ENCODE measurements at places on chromosomes 5 and 9.

DNA sequence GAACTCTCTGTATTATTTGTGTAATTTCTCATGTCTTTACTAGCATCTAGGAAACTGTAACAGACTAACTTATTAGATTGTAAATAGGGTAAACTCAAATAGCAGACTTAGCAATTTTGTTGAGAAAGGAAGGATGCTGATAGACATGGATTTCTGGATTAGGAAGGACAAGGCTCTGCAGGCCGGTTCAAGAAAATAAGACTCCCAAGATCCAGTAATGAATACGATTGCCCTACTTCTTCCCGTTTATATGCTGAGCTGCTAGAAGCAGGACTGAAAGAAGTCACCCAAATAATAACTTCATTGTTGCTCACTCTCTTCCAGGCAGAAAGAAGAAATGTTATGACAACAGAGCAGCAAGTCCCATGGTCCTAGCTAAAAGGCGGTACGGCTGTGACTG lies 22.8 kb upstream of the C9orf40 start:
- no peak for DNase-seq

DNA sequence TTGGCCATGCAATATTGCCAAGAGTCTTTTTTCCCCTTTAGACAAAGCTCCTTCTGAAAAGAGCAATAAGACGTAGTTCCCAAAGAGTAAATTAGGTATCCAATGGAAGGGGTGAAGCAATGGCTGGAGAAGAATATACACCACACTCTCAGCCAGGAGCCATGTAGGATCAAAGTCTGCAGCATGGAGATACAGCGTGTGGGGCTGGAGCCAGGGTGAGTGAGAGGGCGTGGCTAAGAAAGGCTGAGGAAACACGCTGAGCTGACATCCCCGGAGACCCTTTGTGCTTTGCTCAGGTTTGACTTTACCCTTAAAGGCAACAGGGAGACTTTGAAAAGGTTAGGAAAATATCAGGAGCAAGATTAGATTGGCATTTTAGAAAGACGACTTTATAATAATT lies 87.1 kb upstream of the ELL2 start:
- DNase-seq, result no peak

- DNase-seq, result no peak
Measured at GRCh38 chr9:130995086-130996011, 13.6 kb upstream of the LAMC3 start.

GRCh38 chr9:71119746-71120145 lies 1.7 kb downstream of the TRPM3 start:
- no peak for DNase-seq

- no peak for DNase-seq
Measured at GRCh38 chr5:150434464-150434863, 15.1 kb downstream of the RPS14 start.

DNA sequence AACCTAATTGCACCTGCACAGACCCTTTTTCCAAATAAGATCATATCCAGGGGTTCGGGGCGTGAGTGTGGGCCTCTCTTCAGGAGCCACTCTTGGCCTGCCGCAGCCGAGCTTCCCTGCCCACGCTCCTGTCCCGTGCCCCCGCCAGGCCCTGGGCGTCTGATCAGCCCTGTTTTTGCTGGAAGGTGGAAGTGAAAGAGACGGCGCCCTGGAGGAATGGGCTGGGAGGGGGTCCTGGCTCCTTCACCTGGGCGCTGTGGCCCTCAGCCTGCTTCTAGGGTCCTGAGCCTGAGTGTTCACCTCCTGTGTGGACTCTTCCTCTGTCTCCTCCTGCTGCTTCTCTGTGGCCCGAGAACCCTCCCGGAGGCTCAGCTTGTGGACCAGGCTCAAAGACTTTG lies 11.2 kb upstream of the COL5A1 start:
- no peak for DNase-seq

- no peak for DNase-seq
Measured at GRCh38 chr9:109776391-109776790, 3.6 kb upstream of the PALM2AKAP2 start.

DNA sequence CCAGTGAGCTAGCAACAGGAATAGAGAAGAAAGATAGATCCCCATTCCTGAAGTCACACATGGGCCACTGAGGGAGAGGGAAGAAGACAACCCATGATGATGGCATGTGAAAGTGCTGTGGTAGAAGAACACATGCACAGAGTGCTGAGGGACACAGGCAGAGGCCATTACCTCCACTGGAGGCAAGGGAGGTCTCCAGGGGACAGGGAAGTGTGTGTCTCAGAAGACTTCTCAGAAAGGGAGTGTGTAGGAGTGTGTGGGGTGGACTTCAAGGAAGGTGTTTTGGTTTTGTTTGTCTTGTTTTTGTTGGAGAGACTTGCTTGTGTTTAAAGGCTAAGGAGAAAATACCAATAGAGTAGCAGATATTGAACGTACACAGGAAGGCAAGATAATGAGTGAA lies 77.0 kb upstream of the SMARCA2 start:
- no peak for DNase-seq

- DNase-seq, result no peak
Measured at GRCh38 chr9:80976403-80976802, 712.9 kb downstream of the TLE1 start.

- no peak for DNase-seq
Measured at GRCh38 chr5:115423541-115423940, 121.0 kb downstream of the FEM1C start.

DNA sequence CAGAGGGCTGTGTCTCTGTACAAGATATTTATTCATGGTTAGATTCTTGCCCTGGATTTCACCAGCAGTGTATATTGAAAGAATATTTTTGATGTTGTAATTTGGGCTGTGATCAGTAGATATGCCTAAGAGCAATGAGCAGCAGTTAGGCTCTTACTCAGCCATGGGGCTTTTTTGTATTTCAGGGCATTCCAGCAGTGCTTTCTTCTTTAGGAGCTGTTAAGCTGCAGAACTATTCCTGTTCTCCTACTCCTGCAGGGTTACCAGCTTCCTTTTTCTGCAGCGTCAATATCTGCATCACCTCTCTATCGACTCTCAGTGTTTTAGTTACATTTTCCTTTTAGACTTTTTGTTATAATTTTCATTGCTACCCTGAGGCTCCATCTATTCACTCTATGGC lies 206.2 kb downstream of the SLCO4C1 start:
- DNase-seq, result no peak

- no peak for DNase-seq
Measured at GRCh38 chr5:55392669-55393068, 84.9 kb downstream of the MTREX start.

DNA sequence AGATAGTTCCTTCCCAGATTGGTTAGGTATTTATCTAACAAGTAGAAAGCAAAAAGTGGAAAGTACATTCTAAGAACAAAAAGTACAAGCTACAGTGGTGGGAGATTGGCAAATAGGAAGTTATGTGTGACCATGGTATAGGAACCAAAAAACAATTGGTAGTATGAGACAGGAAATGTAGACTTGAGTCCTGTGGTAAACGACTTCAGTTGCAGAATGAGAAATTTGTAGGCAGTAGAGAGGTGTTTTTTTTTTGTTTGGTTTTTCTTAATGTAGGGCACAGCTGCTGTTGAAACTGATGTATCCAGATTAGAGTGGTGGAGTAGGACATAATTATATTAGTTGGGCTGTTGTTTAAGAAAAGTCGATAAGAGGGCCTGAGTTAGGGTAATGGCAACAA lies 72.0 kb downstream of the CCNH start:
- DNase-seq, result no peak

DNA sequence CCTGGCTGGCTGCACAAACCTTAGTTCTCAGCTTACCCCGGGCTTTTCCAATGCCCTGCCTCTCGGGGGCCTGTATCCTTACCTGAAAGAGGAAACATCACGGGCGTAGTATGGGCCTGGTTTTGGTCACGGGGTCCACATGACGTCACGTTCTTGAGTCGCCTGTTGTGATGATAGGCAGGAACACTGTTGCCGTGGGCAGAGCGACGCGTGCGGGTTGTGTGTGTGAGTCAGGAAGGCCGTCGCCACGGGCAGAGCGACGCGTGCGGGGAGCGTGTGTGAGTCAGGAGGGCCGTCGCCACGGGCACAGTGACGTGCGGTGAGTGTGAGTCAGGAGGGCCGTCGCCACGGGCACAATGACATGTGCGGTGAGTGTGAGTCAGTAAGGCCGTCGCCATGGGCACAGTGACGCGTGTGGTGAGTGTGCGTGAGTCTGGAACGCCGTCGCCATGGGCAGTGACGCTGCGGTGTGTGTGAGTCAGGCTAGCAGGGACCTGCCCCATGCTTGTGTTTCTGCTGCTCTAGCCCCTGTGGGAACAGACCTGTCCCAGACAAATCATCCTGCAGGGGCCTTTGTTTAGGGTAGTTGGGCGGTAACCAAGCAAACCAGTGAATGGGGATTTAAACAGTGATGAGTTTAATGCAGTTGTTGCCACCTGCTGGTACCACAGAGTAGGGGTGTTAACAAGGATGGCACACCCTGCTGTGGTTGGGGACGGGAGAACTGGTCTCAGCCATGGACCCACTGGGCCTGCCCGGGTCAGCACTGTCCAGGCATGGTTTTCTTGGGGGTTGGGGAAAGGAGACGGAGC lies 19.8 kb downstream of the TRIP13 start:
- DNase-seq, result no peak

DNA sequence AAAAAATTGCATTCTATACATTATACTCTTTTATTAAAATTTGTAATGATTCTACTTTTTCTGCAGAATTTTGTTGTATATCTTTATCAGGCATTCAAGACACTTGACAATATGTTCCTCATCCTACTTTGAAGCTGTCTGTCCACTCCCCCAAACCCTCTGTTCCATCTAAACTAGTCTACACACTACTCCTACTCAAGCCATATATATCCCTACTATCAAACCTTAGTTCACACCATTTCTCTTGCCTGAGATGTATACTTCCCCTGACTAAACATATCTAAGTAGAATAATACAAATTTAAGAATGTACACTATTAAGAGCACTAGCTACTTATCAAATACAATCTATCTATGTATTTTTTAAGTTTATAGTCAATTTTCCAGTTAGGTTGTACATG lies 107.1 kb upstream of the FTMT start:
- DNase-seq, result no peak

DNA sequence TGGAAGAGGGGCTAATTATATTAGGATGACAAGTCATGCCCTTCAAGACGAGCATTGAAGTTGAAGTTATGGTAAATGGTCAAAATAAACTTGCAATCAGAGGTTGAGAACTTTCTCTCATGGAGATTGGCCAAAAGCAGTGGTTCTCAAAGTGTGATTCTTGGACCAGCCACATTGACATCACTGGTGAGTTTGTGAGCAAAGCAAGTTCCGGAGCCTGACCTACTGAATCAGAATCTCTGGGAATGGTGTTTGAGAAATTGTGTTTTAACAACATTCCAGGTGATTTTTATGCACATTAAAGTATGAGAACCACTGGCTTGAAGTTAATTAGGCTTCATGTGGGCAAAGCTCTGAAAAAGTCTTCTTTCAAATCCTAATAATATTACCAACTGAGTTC lies 403.5 kb downstream of the ZSWIM6 start:
- DNase-seq, result no peak

DNA sequence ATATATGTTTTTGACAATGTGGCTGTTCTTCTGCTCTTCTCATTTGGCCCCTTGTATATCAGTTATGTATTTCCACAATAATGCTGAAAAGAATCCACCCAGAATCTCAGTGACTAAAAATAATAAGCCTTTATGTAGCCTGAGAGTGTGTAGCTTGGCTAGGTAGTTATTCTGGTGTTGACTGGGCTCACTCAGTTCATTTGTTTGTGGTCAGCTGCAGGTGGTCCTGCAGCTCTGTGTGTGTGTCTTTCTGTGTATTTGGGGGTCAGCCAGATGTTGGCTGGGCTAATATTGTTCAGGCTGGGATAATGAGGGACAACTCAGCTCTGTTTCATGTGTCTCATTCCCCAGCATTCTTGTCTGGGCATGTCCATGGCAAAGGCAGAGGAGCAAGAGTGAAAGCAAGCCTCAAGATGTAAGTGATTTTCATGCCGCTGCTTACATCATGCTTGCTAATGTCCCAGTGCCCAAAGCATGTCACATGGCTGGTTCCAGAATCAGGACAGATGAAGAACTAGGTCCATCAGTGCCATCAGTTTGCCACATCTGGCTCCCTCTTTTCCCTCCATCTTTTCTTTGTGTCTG lies 162.8 kb downstream of the KCTD16 start:
- DNase-seq, result no peak

DNA sequence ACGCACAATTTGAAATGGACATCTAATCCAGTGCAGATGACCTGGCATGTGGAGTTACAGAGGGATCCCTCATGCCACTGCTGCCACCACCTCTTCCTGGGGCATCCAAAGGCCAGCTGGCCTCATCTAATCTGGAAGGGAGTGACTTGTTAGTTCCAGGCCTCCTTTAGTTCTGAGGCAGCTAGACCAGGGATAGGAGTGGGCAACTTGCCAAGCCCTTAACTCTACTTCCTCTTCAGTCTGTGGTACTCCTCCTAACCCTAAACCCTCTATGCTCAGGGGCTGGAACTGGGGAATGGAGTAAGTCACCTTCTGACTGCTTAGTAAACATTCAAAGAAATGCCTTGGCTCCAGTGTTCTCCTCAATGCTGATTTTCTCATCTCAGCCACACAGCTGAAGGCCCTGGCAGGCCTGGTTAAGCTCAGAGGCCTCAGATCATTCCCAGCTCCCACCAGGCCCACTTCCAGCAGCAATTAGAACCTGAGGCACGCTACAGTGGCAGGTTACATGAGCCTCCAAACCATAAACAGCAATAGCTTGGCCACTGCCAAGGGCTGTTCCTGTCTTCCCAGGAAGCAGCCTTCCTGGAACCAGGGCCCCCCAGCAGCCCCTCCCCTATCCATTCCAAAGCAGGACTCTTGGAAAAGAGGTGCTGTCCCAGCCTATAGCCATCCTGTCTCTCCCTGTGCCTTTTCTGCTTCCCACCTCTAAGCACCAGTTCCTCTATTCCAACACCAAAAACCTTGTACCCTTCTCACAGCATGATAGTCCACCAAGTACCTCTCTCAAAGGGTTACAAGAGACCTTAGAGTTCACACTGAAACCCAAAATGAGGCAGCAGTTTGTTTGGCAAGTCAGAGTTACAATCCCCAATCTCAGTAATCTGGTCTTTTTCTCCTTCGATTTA lies 2.0 kb downstream of the EIF4EBP3 start:
- DNase-seq, result no peak

- DNase-seq, result no peak
Measured at GRCh38 chr9:88672874-88673689, 138.1 kb downstream of the NXNL2 start.

DNA sequence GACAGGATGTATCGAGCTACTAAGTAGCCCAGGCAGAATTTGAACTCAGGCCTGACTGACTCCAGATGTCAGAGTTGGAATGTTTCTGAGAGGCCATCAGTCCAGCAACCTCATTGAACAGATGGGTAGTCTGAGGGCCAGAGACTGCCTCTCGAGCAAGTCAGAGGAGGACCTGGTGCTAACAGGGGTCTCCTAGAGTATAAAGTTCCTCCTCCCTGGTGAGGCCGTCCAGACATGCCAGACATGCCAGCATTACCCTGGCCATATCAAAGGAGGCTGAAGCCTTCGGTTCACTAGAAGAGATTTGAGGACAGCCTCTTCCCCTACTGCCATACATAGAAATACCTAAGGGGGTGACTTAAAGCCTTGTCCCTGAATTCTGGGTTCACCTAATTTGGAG lies 81.2 kb downstream of the ZNF618 start:
- no peak for DNase-seq

GRCh38 chr5:67643536-67643935 lies 446.9 kb upstream of the CD180 start:
- no peak for DNase-seq

GRCh38 chr9:87707805-87708506 lies 18.0 kb upstream of the CTSL start:
- DNase-seq, result no peak
